CD4-positive, alpha-beta T cell treated with Interleukin-17A for 4 hours (primary cell): ENCODE measurements at places on chromosomes 16 and 17.
A peak's percentile ranks its signal among the peaks of the same experiment; 100 is the strongest.

GRCh38 chr16:50731989-50732832, 9.7 kb upstream of the CYLD start:
- DNase-seq, result no peak

DNA sequence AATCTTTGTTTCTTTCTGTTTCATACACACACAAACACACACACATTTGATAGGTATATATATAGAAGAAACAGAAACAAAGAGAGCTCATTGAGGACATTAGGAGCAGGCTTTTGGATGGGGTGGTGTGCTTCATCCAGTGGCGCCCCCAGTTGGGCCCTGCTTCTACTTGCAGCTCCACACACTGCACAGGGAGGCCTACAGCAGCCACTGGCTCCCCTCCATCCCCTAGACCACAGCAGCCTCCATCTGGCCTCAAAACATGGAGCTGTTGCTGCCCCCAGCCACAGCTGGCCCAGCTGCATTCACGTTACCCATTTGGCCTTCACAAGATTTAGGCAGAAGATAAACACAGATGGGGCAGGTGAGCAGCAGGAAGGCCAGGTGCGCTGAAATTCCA, 33.1 kb upstream of the NF1 start:
- no peak for DNase-seq

DNA sequence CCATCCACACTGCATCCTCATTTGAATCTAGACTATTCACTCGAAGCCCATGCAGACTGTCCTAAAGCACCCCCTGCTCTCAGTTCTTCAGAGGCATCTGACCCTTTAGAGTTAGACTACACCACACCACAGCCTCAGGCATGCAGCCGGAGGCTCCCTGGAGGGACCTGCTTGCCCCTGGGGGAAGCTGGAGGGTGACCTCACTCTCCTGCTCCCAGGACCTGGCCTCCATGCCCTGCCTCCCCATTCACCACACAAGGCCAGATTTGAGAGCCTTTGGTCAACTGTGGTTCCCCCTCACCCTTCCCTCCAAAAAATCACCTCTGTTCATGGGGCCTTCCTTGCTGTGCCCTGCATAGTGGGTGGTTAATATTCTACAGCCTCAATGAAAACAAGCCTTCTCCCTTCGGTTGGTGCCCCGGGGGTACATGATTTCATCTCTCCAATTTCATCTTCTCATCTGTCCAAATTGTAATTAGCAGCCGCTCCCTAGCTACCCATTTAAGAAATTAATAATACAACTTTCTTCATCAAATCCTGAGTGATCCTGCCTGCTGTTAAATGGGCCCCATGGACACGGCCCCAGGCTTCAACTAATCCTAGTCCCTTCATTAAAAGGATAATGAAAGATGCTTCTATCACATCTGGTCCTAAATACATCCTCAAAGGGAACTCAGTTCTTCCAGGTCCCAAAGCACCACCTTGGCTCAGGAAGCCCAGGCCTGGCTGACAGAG, 24.4 kb downstream of the ABCC12 start:
- no peak for DNase-seq

GRCh38 chr17:1936766-1937165, 88.4 kb downstream of the RTN4RL1 start:
- no peak for DNase-seq

- DNase-seq, result no peak
Measured at GRCh38 chr16:2936436-2937011, 24.8 kb downstream of the FLYWCH1 start.

DNA sequence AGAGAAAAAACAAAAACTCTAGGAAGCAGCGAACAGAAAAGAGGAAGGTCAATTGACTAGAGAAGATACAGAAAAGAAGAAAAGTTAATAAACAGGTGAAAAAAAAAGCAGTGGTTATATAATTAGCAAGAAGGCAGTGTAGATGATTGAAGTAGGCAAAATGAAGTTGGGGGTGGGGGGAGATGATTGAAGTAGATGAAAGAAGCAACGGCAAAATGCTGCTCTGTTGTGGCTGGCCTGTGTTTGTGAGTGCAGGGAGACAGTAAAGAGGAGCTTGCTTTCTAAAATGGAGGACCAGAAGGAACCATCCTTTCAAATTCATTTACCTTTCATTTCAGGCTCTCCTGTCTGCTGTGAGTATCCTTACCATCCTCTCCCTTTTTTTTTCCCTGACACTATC, 3.6 kb downstream of the EVI2B start:
- peak; percentile 77 for DNase-seq

- DNase-seq, result no peak
Measured at GRCh38 chr16:70772493-70772892, 28.5 kb downstream of the VAC14 start.

DNA sequence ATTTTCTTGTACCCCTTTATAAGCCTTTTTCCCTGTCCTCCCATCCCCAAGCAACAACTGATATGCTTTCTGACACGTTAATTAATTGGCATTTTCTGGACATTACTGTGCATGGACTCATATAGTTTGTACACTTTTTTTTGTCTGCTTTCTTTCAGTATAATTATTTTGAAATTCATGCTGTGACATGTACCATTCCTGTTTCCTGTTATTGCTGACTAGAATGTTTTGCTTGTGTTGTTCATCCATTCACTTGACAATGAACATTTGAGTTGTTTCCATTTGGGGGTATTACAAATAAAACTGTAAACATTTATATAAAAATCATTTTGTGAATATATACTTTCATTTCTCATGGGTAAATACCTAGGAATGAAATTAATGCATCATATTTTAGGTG, 50.6 kb downstream of the RBBP6 start:
- DNase-seq, result no peak

GRCh38 chr16:28027055-28027454, 36.5 kb downstream of the GSG1L start:
- no peak for DNase-seq

DNA sequence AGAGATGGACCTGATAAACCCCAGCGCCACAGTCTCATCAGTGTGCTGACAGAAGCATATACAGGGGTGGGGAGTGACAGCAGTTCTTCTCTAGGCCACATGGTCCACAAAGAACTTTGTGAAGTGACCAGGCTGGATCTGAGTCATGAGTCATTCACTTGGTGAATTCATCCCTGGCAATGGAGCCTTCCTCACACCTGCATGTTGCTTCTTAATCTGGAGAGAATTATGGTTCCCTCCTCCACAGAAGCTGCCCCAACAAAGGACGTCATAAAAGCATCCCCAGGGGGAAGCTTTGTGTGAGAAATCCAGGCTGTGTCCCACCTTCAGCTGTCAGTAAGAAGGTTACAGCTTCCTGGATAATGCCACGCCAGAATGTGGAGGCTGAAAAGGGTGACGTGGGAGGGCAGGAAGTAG, 215.6 kb upstream of the MAF start:
- no peak for DNase-seq

GRCh38 chr17:78644224-78644623, 67.0 kb upstream of the DNAH17 start:
- no peak for DNase-seq

DNA sequence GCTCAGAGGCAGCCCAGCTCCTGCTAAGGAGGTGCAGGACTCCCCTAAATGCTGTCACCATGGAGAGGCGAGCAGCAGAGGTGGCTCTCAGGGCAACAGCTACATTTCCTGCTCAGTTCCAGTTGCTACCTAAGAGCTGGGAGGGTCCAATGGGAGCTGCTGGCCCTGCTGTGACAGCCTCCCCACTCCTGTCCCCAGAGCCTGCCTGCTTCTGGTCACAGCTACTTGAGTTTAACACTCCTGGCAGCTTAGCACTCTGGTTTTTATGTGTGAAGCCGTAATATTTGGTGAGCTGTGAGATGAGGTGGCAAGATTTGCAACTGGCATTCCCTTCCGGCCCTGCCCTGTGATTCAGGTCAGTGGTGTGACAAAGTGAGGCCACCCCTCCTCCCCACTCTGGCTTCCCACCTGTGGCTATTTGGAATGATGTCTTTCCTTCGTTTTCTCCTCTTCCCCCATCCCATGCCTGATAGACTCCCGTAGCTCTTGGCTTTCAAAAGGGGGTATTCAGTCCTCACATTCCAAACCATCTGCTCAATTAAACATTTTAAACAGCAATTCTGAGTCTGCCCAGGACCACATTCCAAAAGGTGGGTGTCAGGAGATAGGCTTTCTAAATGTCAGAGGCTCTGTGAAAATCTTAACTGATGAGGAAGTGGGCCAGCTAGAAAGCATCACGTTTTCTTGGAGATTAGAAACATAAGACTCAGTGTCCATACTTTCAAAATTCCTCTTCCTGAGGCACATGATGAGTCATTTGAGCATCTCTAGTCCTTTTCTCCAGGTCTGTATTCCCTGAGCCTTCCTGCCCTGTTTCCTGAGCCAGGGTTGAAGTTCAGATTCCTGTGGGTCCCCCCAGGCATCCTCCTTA, 42.6 kb upstream of the SKAP1 start:
- DNase-seq, result no peak

DNA sequence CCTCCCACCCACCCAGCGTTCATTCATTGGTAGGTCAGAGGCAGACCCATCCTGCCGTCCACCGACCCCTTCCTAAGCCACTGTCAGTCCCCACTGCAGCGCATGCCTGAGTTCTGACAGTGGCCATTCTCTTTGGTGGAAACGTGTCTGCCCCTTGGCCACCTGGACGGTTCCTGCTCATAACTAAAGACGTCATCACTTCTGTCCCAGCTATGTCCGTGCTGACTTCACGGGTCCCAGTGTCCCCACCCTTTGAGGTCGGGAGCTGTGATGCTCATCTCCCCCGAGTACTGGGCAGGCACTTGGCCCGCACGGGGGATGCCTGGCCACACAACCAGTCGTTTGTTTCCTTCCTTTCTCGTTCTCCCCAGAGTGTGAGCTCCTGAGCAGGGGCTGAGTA, 267.1 kb downstream of the C16orf95 start:
- DNase-seq, result no peak

- DNase-seq, result no peak
Measured at GRCh38 chr16:86726340-86726739, 148.0 kb downstream of the FOXL1 start.

- DNase-seq, result no peak
Measured at GRCh38 chr16:70805787-70806186, 4.8 kb upstream of the VAC14 start.

DNA sequence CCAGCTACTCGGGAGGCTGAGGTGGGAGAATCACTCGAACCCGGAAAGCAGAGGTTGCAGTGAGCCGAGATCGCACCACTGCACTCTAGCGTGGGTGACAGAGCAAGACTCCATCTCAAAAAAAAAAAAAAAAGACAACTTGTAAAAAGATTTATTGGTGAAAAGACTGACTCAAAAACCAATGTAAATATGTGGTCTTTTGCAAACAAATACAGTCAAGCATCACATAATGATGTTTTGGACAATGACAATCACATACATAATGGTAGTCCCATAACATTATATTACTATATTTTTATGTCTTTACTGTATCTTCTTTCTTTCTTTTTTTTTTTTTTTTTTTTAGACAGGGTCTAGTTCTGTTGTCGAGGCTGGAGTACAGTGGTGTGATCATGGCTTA, 8.3 kb downstream of the CRLF3 start:
- no peak for DNase-seq

DNA sequence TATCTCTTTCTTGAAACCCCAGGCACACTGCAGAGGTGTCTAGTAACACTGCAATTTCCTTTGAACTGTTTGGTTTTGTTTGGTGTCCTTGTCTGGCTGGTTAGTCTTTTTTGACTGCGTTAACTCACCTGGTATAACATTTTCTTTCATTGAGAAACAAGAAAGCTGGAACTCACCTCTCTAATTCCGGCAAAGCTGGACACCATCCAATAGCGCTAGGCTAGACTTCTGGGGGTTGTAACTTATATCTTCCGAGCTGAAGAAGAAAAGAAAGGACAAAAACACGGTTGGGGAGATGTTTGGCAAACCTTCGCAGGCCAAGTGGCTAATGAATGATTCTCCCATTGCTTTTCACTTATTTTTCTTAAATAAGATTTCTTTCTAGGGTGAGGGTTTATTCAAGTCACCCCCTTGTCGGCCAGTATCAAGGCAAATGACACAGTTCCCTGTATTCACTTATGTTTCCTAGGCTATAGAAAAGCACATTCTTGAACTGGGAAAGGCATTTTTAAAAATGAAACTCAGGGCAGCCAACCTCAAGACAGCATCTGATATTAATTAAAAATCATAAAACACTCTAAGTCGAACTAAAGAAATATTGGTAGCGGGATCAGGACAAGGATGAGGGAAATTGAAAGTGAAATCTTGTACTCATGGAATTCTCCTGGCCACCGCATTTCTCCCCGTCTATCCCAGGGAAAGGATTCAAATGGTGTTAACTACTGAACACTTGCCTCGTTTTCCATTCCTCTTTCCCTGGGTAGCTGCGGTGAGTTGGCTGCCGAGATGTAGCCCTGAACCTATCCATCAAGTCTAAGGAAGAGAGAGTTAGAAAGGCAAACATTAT, 95.9 kb upstream of the ZFHX3 start:
- no peak for DNase-seq

DNA sequence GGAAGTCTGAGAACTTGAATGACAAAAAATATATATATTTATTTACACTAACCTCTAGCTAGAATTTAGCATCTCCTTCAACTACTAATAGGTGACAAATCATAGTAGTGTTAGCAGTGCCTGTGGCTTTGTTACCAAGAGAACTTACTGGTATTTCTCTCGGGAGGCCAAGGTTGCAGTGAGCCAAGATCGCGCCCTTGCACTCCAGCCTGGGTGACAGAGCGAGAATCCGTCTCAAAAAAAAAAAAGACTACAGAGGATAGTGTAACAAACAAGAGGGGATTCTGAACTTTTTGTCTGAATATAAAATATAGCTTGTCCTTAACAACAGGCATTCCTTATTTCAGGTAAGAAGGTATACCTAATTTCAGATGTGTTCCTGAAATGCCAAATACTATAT, 1.3 kb upstream of the SUZ12 start:
- no peak for DNase-seq

DNA sequence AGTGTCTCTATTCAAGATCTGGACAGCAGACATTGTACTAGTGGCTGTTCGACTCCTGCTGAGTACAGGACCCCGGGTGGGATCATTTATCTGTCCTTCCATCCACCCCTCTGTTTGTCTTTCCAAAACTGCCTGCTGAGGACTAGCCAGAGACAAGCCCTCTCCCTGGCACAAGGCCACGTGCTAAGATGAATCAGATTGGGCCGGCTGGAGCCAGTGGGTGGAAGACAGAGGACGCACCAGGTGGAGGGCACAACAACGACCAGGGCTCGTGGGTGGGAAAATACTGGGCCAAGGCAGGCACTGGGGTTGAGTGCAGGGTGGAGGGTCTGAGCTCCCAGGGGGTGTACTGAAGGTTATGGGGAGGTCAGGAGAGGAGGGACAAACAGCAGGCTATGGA, 1.4 kb upstream of the CA7 start:
- DNase-seq, result no peak

GRCh38 chr17:50280068-50280467, 5.8 kb downstream of the TMEM92 start:
- no peak for DNase-seq

DNA sequence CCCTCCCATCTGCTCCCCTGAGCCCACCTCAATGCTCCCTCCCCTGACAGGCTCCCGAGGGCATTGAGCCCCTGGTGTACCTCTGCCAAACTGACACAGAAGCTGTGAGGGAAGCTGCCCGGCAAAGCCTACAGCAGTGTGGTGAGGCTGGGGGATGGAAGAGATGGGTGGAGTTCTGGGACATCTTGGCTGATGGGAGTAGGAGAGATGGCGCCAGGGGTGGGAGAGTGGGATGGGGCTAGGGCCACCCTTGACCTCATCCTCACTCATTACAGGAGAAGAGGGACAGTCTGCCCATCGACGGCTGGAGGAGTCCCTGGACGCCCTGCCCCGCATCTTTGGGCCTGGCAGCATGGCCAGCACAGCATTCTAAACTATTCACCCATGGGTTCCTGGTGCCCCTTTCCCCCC, 16.2 kb upstream of the CTCF start:
- no peak for DNase-seq

- DNase-seq, result peak; percentile 54
Measured at GRCh38 chr17:72560303-72561247, 439.8 kb downstream of the SOX9 start.
